ENCODE measurements at places on chromosomes 4 and X.

GRCh38 chr4:55758570-55758969, 61.0 kb upstream of the EXOC1L start:
- H3K27me3 ChIP-seq = no peaks in the 10 kb centered on the region
- H3K4me3 ChIP-seq = no peak overlapping the region
- H3K4me1 ChIP-seq = no peaks in the 10 kb centered on the region
- no peak overlapping the region for H3K27ac ChIP-seq

DNA sequence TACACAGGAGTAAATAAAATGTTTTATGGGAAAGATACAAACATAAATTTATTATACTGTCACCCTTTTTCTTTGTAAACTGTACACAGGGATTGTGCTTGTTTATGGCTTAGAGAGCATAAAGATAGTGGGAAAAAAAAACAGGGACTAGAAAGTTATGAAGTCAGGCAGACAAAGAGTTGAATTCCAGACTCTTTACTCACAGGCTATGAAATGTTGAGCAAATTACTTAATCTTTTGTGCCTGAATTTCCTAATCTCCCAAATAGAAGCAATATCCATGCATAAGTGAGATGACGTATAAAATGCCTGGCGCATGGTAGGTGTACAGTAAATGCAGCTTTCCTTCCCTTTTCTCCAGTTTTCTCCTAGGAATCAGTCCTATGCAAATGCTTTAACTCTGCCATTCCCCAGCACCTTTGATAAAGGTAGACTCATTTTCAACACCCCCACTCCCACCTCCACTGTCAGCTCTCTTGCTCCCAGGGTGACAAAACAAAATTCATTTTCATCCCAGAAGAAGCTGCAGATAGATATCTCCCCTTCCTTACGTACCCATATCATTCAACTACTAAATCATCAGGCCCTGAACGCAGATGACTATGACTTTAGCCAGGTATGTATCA, 44.5 kb upstream of the BTC start:
- H3K27me3 ChIP-seq = peaks cover 6% of the 10 kb centered on the region
- H3K36me3 ChIP-seq = no peaks in the 10 kb centered on the region
- no peak for DNase-seq

DNA sequence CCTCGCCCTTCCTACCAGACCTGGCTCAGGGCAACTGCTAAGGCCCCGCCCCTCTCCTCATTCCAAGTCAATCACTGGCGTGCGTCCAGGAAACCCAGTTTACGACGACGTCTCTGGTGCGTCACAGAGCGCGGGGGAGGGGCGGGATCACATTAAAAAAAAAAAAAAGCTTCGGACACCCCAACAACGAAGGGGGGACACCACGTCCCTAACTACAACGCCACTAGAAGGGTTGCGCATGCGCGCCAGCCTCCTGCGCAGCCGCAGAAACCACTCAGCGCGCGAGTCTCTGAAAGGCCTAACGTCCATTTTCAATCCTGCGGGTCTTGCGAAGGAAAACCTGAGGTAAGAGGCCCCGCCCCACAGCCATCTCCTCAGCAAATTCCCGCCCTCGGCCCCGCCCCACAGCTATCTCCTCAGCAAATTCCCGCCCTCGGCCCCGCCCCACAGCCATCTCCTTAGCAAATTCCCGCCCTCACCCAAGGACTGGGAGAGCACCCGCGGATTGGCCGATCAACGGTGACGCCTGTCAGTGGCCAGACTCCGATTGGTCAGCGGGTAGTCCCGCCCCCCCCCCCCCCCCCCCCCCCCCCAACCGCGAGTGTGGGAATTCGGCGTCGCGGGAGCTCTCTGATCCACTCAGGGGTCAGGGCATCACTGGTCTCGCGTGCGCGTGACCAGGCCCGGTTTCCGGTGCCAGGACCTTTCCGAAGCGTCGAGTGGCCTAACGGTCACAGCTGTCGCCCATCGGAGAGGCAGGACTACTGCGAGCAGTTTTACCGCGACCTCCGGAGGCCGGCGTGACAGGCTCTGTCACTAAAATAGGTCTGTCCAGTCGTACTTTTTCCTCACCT, at the start of gene SCML1:
Gene SCML1, plus strand, starts transcription at position 638 of the 854 bp plus-strand sequence. CDS start 6,694 bp downstream, outside the sequence.
- H3K4me3 ChIP-seq = peak within 1 kb of the TSS; percentile 86
- H3K4me1 ChIP-seq = peaks cover 16% of the 10 kb centered on the region
- peaks cover 6% of the 10 kb centered on the region for H3K36me3 ChIP-seq
- peaks cover 6% of the 10 kb centered on the region for H3K27me3 ChIP-seq

DNA sequence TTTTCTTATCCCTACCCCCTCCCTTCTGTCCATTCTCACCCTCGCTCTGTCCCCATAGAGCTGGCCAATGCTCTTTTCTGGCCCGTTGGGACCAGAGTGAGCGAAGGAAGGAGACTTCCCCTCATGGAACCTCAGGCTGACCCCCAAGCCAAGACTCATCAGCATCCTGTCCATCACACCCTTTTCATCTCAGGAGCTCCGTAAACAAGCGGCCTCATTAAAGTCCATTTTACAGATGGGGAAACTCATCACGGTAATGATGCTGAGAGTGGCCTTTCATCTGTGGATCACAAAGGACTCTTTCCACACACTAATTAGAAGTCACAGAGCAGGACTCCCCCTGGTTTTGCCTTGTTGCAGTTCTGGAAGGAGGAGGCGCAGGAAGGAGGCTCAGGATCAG, 67.4 kb upstream of the SLC34A2 start:
- H3K27me3 ChIP-seq = peaks cover 11% of the 10 kb centered on the region
- no peak for DNase-seq
- no peaks in the 10 kb centered on the region for H3K36me3 ChIP-seq
- no peaks in the 10 kb centered on the region for H3K4me1 ChIP-seq

- H3K36me3 ChIP-seq = no peaks in the 10 kb centered on the region
- no peak overlapping the region for H3K27ac ChIP-seq
Observed at GRCh38 chr4:16677001-16677944, 221.2 kb downstream of the LDB2 start.

DNA sequence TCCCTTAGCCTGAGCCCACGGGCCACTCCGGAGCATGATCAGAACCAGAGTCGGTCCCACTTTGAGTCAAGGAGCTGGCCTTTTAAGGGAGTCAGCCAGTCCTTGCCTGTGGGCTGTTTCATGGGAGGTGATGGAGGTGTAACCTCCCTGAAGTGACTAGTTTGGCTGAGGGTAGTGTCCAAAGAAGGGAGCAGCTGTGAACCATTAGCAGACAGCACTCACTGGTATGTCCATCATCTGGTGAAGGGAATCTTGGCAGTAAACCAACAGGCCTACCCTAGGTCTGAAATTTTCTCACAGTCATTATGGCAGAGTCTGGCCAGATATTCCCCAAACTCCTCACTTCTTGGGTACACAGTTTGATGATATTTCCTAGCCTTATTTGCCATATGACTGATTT, 12.3 kb upstream of the REPS2 start:
- H3K36me3 ChIP-seq = peaks cover 3% of the 10 kb centered on the region
- H3K27ac ChIP-seq = no peak overlapping the region
- H3K27me3 ChIP-seq = no peaks in the 10 kb centered on the region
- H3K4me3 ChIP-seq = no peak overlapping the region
- DNase-seq = no peak

DNA sequence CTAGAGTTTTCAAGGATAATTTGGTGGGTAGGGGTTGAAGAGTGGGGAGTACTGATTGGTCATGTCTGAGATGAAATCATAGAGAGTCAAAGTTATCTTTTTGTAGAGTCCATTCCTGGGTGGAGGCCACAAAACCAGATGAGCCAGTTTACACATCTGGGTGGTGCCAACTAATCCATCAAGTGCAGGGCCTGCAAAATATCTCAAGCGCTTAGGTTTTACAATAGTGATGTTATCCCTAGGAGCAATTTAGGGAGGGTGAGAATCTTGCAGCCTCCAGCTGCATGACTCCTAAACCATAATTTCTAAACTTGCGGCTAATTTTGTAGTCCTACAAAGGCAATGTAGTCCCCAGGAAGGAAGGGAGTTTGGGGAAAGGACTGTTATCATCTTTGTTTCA, 988.3 kb upstream of the LCORL start:
- H3K27ac ChIP-seq = no peak overlapping the region
- H3K4me1 ChIP-seq = no peaks in the 10 kb centered on the region
- no peaks in the 10 kb centered on the region for H3K36me3 ChIP-seq

GRCh38 chr4:71607780-71608677, 175.8 kb downstream of the GC start:
- no peaks in the 10 kb centered on the region for H3K36me3 ChIP-seq
- H3K27ac ChIP-seq = no peak overlapping the region
- DNase-seq = no peak

- H3K4me1 ChIP-seq = no peaks in the 10 kb centered on the region
- no peak for DNase-seq
- H3K27ac ChIP-seq = no peak overlapping the region
- no peak overlapping the region for H3K4me3 ChIP-seq
Observed at GRCh38 chr4:136922066-136922465, 610.2 kb downstream of the PCDH18 start.

DNA sequence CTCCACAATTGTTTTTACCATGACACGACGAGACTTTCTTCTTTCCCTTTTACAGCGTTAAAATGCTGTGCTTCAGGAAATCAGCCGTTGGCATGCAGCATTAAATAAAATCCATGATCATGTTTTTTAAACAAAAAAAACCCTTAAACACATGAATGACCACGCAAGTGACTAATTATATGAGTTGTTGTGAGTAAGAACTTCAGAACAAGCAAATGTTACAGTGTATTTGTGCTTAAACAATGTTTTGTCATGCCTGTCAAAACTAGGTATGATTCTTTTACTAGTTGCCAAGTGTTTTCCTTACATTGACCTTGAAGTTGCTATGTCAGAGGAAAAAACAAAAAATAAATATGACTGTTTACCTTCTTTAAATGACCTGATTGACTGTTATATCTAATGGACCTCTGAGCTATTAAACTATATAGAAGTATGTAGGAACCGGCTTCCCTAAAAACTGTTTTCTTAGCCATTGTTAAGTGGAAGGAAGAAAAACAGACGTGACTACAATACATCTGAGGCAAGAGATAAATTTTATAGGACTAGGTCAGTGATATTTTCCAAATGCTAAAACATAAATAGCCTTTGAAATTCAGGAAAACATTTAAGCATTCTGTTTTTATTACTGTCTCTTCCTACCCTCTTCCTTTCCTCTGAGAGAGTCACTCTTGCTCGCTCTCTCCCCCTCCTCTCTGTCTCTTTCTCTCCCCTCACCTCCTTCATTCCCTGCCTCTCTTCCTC, 197.1 kb downstream of the PALLD start:
- no peak overlapping the region for H3K4me3 ChIP-seq
- H3K27me3 ChIP-seq = peaks cover 27% of the 10 kb centered on the region
- no peaks in the 10 kb centered on the region for H3K4me1 ChIP-seq
- no peak overlapping the region for H3K27ac ChIP-seq
- no peak for DNase-seq

DNA sequence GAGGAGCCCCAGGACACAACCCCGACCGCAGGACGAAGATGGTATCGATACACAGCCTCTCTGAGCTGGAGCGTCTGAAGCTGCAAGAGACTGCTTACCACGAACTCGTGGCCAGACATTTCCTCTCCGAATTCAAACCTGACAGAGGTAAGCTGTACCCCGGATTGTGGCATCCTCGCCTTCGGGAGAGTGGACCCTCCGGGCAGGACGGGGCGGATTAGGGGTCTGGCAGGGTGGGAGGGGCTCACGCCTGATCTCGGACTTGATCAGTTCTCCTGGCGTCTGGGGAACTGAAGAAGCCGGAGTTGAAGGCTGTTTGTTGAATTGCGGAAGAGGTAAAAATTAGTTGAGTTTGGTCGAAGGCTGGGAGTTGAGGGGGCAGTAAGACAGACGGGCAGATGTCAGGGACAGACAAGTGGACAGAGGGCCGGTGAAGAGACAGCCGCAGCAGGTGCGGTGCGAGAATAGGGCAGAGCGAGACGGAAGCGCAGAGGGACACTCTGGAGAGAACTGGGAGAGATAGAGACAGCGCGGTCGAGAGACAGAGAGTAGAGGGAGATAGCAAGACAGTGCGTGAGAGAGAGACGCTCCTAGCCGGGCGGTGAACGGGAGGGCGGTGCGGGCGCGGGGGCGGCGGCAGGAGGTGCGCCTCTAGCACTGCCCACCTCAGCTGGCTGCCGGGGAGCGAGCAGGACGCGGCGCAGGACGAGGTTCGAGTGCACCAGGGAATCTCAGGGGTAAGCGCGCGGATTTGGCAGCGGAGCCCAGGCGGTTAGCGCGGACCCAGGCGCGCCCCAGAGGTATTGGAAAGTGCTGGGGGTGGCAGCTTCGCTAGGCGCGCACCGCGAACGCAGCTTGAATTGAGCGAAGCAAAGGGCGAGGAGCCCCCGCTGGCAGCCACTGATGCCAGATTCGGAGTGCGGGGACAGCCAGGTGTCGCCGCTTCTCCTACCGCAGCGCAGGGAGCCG, 23.9 kb downstream of the ARHGAP36 start:
- peaks cover 70% of the 10 kb centered on the region for H3K27me3 ChIP-seq
- H3K4me1 ChIP-seq = no peaks in the 10 kb centered on the region
- H3K27ac ChIP-seq = no peak overlapping the region
- no peak for DNase-seq
- no peaks in the 10 kb centered on the region for H3K36me3 ChIP-seq

DNA sequence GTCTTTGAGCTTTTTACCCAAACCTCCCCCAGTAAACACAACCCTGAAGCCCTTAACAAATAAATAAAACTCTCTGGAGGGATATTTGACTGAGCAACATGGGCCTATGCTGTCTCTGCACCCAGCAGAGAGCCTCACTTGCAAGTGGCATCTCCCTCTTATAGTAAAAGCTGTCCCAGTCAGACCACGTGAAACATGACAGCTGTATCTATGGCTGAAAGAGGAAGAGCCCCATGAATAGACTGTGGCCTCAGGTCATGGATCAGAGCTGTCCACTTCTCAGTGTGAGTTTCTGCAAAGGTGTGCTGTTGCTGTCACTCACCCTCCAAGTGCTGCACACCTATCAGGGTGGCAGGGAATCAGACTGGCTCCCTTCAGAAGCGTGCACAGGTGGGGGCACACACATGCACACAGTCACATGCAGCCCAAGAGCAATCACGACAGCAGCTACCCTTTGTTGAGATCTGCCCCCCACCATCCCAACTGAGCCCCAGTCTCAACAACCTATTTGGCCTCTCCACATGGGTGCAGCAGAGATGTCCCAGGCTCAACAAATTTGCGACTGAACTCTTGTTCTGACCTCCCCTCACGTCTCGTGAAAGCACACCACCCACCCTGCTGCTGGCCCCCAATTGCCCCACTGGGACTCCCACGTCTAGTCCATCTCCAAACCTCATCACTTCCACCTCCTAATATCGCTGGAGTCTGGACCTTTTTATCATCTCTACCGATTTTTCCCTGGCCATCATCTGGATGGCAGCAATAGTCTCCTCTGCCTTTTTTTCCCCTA, 45.6 kb downstream of the NAT8L start:
- no peak overlapping the region for H3K4me3 ChIP-seq
- H3K27ac ChIP-seq = no peak overlapping the region
- H3K27me3 ChIP-seq = peaks cover 18% of the 10 kb centered on the region
- DNase-seq = no peak
